Fibroblast of skin of right biceps (primary cell): ENCODE measurements at places on chromosomes 6 and 20.

- DNase-seq = peak; percentile 58
Observed at GRCh38 chr6:127190552-127190951, 72.1 kb downstream of the RSPO3 start.

DNA sequence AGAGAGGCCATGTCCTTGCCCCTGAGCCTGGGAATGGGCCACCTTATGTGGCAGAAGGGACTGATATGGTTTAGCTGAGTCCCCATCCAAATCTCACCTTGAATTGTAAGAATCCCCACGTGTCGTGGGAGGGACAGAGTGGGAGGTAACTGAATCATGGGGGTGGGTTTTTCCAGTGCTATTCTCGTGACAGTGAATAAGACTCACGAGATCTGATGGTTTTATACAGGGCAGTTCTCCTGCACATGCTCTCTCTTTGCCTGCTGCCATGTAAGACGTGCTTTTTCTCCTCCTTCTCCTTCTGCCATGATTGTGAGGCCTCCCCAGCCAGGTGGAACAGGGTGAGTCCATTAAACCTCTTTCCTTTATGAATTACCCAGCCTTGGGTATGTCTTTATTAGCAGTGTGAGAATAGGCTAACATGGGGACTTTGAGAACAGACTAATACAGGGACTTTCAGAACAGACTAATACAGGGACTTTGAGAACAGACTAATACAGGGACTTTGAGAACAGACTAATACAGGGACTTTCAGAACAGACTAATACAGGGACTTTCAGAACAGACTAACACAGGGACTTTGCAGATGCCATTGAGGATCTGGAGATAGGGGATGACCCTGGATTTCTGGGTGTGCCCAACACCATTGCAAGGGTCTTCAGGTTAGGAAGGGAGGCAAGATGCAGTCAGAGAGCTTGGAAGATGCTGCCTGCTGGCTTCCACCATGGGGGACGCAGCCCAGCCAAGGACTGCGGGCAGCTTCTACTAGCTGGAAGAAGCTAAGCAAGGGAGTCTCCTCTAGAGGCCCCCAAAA, 86.9 kb downstream of the RAMACL start:
- no peak for DNase-seq

DNA sequence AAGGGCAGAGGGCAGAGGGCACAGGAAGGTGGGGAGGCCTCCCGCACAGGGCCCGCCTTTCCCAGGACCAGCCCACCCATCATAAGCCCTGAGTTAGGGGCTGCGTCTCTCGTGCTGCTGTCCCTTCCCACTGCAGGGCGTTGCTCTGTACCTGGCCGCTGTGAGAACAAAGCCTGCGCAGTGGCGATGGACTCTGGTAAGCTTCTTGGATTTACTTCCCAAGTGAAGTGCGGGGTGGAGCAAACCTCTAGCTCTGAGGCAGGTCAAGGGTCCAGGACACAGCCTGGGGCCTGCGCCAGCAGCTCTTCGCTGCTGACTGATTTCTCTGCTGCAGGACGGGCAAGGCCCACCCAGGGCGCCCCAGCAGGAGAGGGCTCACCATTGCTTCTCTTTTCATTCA, 23.9 kb downstream of the INSM1 start:
- DNase-seq = no peak

GRCh38 chr6:31864818-31865204, 2.2 kb upstream of the NEU1 start:
- DNase-seq = no peak

- DNase-seq = peak; percentile 96
Observed at GRCh38 chr6:37077905-37078296, 72.4 kb downstream of the FGD2 start.

- DNase-seq = no peak
Observed at GRCh38 chr6:158381214-158381613, 68.9 kb downstream of the TULP4 start.

DNA sequence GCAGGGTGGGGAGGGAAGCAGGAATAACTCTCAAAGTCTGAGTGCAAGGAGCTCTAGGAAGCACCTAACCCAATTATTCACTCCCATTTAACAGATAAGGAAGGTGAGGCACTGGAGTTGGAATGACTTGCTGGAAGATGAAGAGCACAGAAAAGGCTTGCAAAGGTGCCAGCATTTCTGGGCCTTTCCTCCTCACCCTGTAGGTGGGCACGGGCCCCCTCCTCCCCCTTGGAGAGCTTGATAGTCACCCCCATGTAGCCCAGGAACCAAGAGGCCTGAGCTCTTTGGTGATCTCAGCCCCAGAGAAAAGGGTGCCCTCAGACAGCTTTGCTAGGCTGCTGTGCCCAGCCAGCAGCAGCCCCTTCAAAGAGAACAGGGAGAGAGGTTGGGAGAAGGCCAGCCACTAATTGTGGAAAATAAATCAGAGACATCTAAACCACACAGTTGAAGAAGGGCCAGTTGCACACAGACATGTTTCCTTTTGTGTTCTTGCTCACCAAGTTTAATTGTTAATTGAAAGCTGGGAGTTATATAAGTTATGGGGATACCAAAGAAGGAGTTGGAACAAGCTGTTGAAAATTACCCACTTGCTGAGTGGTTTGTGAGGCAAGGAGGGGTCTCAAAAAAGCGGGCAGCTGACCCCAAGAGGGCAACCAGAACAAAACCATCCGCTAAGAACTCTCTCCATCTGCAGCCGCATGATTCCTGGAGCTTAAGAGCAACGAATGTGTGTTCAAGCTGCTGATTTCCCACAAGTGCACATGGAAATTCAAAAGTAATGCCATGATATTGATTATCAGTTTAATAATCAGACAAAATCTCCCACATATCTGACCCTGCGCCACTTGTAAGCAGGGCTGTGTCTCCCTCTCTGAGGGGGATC, 77.0 kb downstream of the MRPL14 start:
- DNase-seq = peak; percentile 80

GRCh38 chr6:79034865-79035264, 43.2 kb downstream of the PHIP start:
- DNase-seq = peak; percentile 27

DNA sequence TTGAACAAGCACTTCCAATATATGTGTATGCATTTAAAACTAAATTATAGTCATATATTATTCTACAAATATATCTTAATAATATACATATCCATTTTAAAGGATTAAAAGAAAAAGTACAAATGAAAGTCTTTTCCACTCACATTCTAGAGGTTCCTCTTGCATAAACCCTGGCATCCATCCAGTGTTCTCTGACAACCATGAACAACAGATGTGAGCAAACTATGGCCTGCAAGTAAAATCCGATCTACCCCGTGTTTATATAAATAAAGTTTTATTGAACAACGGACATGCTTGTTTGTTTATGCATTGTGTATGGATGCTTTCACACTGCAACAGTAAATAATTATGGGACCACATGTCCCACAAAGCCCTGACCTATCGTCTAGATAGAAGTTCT, 1122.3 kb downstream of the EPHA7 start:
- DNase-seq = peak; percentile 2

DNA sequence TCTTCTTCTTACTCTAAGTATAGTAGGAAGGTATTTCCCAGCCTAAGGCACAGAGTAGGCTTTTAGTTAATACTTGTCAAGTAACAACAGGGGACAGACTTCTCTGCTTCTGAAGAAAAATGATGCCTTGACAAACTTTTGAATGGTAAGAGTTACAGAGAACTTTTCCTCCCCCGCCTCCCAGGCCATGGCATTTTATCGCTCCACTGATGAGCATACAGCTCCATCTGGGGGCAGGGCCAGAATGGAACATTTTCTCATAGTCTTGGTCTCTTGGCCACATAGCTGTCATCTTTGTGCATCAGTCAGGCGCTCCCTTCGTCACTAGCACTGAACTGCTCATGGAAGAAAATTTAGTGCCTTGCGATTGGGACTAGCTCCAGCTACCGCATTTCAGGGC, 1066.8 kb upstream of the CITED2 start:
- peak; percentile 97 for DNase-seq

GRCh38 chr6:136969433-136969832, 47.3 kb downstream of the SLC35D3 start:
- no peak for DNase-seq

DNA sequence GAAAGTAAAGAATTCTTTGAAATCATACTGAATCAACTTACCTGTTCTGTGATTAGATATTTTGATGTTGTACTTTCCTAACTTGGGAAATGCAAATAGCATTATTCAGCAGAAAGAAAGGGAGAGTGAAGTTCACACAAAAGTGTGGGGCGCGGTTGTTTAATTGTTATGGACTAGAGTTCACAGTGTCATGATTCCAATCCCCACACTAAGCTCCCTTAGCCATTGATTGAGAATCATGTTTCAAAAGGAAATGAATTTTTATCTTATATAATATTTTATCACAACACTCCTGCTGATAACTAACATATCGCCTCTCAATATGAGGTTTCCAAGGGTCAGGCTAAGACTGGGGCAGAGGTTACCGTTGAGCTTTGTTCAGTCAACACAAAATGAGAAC, 3.0 kb upstream of the GSTA5 start:
- DNase-seq = no peak

DNA sequence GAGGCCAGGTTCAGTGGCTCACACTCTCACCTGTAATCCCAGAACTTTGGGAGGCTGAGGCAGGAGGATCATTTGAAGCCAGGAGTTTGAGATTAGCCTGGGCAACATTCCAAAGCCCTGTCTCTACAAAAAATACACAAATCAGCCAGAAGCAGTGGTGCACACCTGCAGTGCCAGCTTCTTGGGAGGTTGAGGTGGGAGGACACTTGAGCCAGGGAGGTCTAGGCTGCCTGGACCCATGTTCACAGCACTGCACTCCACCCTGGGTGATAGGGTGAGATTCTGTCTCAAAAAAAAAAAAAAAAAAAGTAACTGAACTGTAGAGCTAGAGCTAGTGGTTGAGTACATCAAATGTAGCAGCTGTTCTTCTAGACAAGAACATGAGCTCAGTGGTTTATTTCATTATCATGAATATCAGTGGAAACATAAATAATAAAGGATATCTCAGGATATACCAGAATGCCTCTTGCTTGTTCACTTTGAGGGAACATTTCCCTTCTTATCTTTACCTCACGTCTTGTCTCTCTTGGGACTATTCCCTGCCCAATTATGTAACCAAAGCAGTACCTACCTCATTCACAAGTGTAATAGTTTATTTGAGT, 17.6 kb downstream of the NANP start:
- no peak for DNase-seq

DNA sequence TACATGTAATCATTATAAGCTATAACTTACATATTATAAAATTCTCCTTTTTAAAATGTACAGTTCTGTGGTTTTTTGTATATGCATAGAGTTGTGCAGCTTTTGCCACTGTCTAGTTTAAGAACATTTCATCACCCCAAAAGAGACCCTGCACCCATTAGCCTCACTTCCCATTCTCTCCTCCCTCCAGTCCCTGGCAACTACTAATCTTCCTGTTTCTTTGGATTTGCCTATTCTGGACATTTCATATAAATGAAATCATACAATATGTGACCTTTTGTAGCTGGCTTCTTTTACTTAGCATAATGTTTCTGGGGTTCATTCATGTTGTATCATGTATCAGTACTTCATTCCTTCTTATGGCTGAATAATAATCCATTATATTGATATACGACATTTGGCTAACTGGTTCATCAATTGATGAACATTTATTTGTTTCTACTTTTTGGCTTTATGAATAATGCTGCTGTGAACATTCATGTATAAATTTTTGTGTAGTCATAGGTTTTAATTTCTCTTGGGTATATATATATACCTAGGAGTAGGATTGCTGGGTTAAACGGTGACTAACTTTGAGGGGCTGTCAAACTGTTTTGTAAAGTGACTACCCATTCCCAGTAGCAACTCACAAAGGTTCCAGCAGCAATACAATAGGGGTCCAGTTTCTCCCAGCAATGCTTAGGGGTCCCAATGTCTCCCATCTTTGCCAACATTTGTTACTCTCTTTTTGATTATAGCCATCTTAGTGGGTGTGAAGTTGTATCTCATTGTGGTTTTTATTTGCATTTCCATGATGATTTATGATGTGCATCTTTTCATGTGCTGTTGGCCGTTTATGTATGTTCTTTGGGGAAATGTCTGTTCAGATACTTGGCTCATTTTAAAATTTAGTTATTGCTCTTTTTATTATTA, 10.7 kb downstream of the PTPRA start:
- DNase-seq = no peak

GRCh38 chr6:132484680-132485018, 28.3 kb downstream of the STX7 start:
- no peak for DNase-seq

DNA sequence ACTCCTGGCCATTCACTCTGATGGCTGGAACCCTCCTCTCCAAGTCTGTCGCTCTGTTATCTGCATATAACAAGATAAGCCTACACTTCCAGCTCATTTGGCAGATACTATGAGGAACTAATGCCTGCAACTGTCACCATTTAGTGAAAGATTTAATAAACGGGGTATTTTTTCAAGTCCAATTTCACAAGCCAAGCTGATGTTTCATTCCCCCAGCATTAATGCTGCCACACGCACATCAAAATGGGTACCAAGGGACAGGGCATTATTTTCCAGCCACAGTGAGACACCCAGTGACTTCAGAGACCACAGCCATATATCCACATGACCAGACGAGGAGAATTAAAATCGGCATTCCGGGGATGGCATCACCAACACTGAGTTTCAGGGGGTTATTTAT, 175.5 kb downstream of the PTPRT start:
- DNase-seq = no peak

DNA sequence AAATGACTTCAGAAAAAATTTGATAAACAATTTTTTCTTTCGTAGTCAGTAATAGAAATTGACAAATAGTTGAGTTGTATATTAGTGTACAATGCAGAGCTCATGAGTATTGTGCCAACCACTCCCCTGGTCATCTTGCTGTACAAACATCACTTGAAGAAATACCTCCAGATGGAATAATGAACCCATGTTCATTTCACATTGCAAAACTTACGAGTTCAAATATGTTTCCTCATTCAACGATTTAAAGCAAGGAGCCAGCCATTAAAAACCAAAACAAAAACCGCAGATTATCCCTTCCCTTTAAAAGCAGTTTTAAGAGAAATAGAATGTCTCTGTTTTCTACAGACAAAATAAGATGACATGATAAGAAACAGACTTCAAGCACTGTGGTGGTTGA, 62.5 kb downstream of the RALGAPA2 start:
- no peak for DNase-seq

- peak; percentile 82 for DNase-seq
Observed at GRCh38 chr6:144797881-144798589, 512.9 kb downstream of the UTRN start.

DNA sequence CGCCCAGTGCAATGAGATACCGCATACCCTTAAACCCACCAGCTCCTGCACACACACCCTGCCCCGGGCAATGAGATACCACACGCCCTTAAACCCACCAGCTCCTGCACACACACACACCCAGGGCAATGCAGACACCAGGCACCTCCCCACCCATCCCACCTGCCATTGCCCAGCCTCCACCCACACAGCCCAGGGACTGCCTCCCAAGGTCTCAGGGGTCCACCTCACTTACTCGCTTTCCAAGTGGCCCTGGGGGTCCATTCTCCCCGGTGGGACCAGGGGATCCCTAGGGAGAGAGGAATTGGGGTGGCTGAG, 24.0 kb downstream of the COL11A2 start:
- DNase-seq = no peak
